ENCODE measurements at places on chromosomes 1 and 21.

DNA sequence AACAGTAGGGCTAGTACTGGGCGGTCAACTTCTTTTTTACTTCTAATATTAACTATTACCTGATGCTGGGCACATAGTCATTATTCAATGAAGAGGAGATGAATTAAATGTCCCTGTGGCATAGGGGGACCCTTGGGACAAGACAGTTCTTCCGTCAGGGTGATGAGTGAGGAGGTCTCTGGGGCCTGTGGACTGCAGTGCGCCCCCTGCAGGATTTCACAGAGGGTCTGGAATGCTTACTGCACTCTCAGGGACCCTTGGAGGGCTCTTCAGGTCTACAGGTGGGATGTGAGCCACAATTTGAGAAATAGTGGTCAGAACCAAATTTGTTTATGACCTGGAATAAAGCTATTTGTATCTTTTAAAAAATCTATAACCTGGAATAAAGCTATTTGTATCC is 149.4 kb downstream of the FAM78B start:
- no peak for DNase-seq

- DNase-seq: no peak
Measured at GRCh38 chr1:51957618-51958017, 32.9 kb downstream of the RAB3B start.

- no peak for DNase-seq
Measured at GRCh38 chr1:154589780-154590179, 18.2 kb downstream of the ADAR start.

DNA sequence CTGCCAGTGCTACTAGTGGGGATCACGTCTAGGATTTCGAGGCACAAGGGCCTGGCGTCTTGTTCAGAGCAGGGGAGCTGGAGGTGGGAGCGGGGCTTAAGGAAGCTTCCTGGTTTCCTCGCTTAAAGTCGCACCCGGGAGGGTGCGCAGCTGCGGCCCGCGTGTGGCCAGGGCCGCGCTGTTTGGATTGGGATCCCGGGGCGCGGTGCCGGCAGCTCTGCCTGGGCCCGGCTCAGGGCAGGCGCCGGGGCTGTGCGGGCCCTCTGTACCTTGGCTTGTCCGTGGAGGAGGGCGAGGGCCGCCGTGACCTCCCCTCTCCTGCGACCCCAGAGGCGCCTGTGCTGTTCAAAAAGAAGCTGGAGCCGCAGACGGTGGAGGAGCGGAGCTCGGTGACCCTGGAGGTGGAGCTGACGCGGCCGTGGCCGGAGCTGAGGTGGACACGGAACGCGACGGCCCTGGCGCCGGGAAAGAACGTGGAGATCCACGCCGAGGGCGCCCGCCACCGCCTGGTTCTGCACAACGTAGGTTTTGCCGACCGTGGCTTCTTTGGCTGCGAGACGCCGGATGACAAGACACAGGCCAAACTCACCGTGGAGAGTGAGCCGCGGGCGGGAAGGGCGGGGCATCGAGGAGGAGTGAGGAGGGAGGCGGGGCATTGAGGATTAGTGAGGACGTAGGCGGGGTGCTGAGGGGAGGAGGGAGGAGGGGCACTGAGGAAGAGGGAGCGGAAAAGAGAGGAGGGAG is 67.8 kb downstream of the OBSCN start:
- peak; percentile 64 for DNase-seq

DNA sequence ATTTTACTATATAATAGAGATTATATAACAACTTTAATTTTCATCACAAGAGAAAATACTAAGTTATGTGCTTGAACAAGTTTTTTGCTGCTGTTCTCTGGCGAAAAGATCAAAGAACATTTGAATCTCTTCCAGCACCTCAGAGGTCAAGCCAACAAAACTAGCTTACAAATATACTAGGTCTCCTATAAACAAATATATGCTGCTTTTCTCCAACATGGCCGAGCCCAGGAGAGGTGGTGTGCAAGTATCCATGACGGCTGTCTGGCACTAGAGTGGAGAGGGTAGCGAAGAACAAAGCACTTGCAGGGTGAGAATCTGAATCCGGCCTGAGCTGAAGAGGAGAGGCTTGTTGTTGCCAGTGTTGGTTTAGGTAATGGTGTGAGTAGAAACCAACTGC is 7.5 kb upstream of the FMO3 start:
- DNase-seq: no peak

DNA sequence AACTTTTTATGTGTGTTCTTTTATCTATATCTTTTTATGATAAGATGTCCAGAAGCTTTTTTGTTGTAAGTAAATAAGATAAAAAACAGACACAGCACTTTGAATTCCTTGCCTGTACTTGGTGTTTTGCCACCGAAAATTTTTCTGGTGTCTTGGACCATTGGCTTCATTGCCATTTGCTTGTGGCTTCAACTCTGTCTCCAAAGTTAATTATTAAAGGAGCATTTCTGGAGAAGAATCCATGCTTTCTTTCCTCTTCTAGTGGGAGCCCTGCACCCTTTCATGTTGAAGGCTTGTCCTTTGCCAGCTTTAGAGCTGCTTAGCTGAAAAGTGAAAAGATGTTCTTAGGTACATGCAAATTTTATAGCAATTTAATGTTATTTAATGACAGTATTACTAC is 112.2 kb downstream of the DYRK1A start:
- DNase-seq: no peak

- no peak for DNase-seq
Measured at GRCh38 chr21:26865857-26866256, 20.6 kb upstream of the ADAMTS1 start.

DNA sequence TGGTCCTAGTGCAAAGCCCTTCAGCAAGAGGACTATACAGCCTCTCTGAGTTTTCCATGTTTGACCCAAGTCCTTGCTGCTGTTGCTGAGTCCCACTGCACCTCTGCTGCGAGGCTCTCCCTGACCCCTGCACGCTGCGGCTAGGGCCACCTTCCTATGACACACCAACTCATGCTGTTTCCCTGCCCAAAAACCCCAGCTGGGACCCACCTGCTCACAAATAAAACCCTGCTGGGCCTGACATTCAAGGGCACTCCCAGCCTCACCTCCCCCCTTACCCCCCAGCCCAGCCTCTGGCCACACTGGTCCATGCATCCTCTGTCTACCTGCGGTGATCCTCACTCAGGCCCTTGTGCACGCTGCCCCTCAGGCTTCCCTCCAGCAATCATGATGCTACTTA is 12.3 kb upstream of the ASCL5 start:
- no peak for DNase-seq

GRCh38 chr1:41809692-41810091 is 109.0 kb downstream of the HIVEP3 start:
- no peak for DNase-seq

DNA sequence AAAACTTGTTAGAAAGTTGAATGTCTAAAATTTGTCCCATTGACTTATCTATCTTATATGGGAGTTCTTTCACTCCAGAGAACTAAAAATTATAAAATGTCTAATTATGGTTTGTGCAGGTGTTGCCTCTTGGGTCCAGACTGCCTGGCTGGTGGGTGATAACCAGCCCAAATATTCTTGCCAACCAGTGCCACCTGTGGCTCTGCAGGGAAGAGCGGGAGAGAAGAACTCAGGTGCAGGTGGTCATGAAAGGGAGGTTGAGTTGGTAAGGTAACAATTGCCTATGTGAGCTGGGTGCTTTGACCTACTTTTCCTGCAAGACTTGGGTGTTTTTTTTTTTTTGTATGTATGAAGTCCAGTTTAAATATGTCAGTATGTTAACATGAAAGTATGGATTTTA is 10.2 kb downstream of the RPS6KC1 start:
- no peak for DNase-seq

DNA sequence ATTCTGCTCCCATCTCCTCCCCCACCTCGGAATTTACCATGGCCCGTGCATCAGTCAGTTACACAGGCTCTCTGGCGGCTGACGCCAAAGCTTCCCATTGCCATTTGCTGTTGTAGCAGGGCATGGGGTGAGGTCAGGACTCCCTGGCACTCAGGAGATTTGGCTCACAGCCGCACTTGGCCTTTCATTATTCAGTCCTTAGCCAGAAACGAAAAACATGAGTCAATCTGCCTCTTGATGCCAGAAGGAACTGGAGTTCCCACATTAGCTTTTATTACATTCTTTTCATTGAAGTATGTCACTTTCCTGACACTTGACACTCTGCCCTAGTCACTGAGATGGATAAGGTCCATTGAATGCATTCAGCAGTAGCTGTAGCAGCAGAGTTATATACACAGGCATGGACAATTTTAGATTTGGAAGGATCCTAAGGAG is 260.6 kb downstream of the CACNA1E start:
- no peak for DNase-seq

DNA sequence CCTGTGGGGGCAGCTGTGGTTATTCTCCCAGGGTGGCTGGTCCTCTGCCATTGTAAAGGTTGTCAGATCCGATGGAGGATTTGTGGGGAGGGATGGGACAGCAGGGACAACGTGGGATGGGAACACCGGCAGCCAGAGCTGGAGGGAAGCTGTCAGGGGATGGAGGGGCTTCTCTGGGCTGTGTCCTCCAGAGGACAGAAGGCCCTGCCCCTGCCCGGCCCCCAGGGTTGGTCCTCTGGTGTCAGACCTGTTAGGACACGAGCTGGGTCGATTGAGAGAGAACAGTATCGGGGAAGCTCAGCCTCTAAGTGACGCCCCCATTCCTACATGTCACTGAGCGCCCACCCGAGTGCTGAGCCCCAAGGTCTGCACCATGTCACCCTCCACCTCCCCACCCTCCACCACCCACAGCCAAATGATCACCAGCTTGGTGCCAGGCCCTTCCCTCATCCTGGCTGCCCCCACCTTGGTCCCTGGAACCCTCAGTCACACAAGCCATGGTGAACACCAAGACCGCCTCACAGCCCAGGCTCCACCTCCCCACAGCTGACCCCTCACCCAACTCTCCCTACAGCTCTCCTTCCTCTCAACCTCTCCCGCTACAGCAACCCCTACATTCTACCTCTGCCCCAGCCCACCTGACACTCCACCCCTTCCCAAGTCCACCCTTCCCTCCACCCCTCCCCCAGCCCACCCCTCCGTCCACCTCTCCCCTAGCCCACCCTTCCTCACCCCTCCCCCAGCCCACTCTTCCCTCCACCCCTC is 244.4 kb downstream of the MATN1 start:
- DNase-seq: no peak

DNA sequence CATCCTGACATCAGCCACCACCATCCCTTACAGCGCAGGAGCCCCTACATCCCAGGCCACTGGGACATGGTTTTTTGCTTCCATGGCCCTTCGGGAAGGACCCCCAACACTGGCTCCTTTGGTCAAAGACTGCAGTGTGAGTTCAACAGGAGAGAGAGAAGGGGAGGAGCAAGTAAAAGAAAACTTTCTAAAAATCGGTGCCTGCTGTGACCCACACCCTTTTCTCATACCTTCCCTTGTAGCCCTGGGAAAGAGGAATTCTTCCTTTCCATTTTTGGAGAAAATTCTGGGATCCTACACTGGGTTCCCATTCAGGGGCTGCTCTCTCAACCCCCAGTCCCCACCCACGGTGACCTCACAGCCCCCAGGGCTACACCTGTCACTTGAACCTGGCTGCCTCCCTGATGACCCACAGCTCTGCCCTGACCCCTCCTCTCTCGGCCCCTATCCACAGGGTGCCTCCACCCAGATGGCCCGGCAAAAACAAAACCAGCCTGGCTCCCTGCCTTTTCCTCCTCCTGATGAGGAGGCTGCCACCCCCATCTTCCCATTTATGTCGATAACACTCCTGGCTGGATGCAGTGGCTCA is 7.6 kb downstream of the PADI4 start:
- DNase-seq: no peak

DNA sequence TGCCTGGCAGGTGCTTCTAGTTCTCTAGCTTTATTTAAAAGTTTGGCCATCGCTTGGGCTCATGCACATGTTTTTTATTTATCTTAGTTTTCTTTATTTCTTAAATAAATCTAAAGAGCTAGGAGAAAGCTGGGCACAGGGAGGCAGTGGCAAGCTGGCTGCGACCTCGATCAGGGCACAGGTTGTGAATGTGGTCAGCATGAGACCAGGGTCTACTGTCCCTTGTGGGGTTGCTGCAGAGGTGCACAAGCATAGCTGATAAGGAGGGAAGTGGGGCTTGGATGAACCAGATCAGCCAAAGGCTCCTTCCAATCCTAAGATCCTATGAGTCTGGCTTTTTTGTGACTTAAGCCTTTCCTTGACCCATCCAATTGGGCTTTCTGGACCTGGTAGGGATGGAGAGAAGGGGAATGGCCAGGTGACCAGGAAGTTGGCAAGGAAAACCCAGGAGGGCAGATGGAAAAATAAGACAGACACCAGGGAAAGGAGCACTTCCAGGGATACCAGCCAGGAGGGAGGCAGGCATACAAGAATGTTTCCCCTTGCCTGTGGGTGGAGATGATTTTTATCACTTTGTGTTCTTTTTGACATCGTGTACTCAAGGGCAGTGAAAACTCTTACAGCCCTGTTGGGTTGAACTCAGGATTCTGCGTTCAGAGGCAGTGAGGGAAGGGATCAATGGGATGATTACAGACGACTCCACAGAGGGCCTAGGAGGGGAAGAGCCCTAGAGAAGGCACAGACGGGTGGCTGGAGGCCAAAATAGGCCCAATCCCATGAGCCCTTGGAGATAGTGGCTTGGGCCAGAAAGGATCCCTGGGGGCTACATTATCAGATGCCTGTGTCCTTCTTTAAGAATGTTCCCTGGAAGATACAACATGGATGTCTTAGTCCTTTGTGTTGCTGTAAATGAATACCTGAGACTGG is 8.5 kb downstream of the CYP4B1 start:
- no peak for DNase-seq

DNA sequence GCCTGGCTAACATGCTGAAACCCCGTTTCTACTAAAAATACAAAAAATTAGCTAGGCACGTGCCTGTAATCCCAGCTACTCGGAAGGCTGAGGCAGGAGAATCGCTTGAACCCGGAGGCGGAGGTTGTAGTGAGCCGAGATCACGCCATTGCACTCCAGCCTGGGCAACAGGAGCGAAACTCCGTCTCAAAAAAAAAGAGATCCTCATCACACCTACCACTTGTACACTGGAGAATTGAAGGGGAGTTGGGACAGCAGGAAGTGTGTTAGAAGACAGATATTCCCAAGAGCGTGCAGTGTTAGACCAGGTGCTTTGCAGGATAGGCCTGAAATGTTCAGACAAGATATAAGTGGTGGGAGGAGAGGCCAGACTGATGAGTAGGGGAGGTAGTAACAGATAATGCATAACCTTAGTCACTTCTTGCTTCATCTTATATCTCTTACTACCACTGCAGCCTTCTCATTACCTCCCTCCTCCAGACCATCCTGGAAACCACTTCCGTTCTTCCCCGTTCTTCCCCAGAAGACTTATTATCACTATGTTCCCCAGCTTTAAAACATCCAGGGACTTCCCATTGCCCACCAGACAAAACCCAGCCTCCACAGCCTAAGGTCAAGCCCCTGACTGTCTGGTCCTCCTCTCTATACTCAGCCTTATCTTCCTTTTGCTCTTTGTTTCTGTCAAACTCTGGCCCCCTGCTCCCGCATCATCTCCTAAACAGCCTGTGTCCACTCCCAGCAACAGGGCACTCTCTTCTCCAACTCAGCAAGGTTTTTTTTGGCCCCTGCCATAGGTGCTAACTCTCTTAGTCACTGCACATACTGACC is 21.3 kb downstream of the FAM20B start:
- no peak for DNase-seq

- DNase-seq: no peak
Measured at GRCh38 chr21:32410916-32411315, 1.6 kb upstream of the EVA1C start.
